ENCODE measurements at places on chromosomes 4 and X.

GRCh38 chr4:173647902-173648301 is 117.9 kb upstream of the HAND2 start:
- DNase-seq = no peak

GRCh38 chrX:109710181-109710580 is 22.9 kb downstream of the ACSL4 start:
- no peak for DNase-seq

DNA sequence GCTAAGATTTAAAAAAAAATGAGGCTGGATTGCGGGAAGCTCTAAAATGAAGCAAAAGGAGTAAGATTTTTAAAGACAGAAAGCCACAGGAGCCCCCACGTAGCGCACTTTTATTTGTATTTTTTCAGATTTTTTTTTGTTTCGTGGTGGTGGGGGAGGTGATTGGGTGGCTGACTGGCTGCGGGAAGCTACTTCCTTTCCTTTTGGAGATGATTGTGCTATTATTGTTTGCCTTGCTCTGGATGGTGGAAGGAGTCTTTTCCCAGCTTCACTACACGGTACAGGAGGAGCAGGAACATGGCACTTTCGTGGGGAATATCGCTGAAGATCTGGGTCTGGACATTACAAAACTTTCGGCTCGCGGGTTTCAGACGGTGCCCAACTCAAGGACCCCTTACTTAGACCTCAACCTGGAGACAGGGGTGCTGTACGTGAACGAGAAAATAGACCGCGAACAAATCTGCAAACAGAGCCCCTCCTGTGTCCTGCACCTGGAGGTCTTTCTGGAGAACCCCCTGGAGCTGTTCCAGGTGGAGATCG is 908 bp downstream of the PCDH10 start:
- no peak for DNase-seq

GRCh38 chrX:37767430-37767829 is 12.4 kb upstream of the CYBB start:
- no peak for DNase-seq

- no peak for DNase-seq
Measured at GRCh38 chr4:77009511-77010115, 60.1 kb downstream of the SEPTIN11 start.

- DNase-seq = no peak
Measured at GRCh38 chrX:72094894-72095293, 36.8 kb downstream of the RTL5 start.

DNA sequence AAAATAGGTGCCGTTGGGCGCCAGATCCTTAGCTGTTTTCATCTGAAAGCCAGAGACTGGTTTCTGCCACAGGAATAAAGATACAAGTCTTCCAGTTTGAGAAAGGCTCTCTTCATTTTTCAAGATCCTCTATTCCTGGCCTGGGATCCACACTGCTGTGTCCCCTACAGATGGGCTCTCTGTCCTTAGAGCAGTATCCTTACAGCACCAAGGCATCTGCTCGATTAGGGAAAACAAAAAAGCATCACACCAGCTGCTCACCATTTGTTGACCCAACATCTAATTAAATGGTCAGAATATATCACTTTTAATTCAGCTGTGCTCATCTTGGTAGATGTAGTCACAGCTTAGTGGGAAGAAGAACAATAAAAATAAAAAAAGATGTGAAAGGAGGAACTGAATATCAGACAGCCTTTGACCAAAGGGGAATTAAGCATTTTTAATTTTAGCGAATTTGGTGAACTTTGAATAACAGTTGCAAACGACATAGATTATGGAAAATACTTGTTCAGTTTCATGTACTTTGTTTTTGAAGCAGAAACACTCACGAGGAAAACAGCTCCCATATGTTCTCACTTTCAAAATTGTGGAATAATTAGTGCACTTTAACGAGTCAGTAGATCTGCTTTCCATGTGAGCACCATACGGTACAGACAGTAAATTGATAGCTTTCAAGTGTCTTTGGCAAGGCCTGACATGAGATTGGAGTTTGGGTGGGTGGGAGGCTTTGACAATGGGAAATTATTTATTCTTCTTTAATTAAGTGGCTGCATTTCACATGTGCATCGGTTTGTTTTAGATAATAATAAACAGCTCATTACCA is 148.4 kb upstream of the CLNK start:
- DNase-seq = no peak

DNA sequence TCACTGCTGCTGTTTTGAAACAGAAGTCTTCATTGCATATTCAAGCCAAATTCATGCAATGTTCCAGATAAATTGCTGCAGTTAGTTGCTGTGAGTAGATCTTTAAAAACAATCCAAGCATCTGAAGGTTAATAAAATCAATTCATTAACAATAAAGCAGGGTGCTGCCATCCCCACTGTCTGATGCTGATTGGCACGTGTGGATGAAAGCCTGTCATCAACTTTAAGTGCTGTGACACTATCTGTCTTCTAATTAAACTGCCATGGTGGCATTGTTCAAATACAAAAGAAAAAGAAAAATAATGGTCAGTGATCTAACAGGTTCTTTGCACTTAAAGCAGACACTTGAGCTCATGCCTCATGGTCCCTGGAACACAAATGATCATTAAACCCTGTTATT is 63.0 kb upstream of the MND1 start:
- DNase-seq = no peak
